ENCODE measurements at places on chromosomes 2 and 18. TPM values are rescaled to one million over a fixed set of nuclear protein-coding genes. Genes with fewer than 3 reads are reported as not detected.

The NAT8 gene
- not detected for total RNA-seq

The UPP2 gene
- not detected for total RNA-seq

The NYAP2 gene
- not detected for total RNA-seq

The LIMS1 gene
- 37.7 TPM for total RNA-seq

The ERCC3 gene
- total RNA-seq, result 60.0 TPM

The PARD6G gene
- total RNA-seq, result 12.0 TPM

The OR6B2 gene
- not detected for total RNA-seq

The ACOXL gene
- 33.3 TPM for total RNA-seq

The MSTN gene
- not detected for total RNA-seq

The UGT1A8 gene
- total RNA-seq, result not detected

The SCN7A gene
- total RNA-seq, result 0.11 TPM

The HTRA2 gene
- total RNA-seq, result 24.1 TPM

The KCNG2 gene
- total RNA-seq, result 0.15 TPM
